ENCODE measurements at places on chromosomes 5 and 9.

DNA sequence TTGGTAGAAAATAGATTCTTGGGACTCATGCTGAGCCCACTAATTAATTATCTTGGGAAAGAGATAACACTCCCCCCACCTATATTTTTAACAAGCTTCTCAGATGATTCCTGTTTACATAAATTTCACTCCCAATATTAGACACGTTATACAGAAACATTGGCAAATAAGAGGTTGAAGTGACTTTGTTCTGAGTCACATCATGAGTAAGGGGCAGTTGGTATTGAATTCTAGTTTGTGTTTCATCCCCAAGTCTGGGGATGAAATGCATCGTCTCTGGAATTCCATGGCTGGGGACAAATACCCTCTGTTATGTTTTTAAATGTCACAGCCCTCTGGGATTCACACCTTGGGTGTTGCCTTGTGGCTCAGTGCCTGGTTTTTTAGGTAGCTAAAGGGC, 41.0 kb downstream of the BASP1 start:
- DNase-seq = no peak

DNA sequence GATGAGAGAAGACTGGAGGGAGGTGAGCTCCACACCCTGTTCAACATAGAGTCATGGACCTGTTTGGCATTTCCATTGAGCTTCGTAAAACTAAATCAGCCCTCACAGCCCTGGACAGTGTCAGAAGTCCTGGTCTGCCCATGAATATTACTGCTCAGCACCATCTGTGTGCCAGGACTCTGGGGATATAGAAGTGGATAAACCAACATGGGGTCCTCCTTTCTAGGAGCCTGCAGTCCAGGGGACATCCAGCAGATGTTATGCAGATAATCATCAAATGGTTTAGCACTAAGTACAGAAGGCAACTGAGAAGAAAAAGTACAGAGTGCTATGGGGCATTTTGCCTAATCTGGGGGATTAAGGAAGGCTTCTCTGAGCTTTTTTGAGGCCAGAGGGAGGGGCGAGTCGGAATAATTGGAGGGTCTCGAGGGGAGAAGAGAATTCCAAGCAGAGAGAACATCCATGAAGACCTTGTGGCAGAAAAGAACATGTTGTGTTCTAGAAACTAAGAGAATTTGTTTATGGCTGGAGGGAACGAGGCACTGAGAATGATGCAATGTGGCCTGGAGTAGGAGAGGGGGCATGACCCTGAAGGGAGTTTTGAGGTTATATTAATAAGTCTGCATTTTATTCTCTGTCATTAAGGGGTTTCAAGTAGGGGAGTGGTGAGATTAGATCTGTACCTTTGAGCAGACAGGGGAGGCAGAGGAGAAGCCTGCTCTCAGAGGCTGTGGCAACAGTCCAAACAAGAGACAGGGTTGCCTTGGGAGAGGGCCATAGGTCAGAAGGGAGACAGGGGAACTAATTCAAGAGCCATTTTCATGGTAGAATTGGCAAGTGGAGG, 63.5 kb upstream of the SLC2A8 start:
- no peak for DNase-seq

DNA sequence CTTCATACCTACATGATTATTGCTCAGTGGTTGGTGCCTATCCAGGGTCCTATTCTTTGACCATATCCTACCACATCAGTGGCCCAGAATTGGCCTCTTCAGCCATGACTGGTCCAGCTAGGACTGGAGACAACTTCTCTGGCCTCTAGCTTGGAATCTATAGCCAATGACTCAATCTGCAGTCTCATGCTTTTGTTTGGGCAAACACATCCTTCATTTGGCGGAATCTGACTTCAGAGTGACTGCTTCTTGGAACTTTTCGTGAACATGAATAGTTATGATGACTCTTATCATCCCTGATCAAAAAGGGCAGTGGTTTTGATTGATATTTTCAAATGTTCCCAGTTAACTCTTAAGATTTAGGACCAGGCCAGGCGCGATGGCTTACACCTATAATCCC, 134.1 kb downstream of the PAPPA start:
- no peak for DNase-seq

GRCh38 chr5:38994324-38994927, 79.8 kb downstream of the RICTOR start:
- DNase-seq = peak; percentile 21

GRCh38 chr5:78360674-78360923, 182 bp downstream of the SCAMP1 start:
- no peak for DNase-seq

GRCh38 chr5:155128786-155129512, 115.4 kb downstream of the KIF4B start:
- no peak for DNase-seq

DNA sequence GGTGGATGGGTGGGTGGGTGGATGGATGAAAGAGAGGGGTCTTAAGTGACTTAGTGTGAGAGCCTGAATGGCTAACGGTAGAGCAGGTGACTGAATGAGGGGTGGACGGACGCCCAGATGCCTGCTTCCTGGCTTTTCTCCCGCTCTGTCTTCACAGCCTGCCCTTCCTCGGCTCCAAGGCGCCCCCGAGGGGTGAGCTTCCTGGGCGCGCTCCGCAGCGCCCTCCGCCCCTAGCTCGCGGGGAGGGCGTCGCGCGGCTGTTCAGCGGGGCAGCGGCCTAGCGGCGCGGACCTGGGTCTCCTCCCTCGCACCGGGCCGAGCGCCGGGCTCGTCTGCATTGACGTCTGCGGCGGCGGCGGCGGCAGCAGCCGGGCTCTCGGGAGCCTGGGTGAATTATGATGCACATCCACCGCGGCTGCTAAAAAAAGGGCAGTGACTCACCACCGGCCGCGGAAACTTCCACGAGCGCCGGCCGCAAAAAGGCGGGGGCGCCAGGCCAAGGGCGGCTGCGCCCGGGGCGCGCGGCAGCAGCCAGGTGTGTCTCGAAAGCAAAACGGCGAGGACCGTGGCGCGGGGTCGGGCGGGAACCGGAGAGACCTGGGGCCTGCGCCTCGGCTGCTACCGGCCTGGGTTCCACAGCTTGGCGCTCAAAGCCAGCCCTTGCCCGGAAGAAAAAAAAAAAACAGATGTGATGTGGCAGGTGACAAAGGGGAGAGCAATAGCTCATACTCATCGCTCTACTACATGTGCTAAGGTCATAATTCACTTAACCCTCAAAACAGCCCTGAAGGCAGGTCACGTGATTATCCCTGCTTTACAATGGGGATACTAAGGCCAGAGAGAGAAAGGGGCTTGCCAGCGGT, 143.0 kb upstream of the ADRA1B start:
- DNase-seq = peak; percentile 59

DNA sequence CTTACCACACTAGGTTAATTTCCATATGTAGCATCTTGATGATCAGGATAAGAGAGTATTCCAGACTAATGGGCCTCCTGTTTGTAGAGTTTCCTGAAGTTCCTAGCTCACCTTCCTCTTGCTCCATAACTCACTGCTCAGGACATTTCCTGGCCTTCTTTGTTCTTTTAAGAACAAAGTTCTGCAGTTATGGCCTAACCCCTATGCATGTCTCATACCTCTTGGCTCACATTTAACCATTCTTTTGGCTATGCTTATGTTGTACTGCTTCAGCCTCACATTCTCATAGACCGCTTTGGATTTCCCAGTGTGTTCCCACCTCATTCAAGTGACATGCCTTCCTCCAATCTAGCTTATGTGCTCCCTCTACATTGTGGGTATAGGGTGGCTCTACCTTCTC, 40.5 kb upstream of the HMGCS1 start:
- no peak for DNase-seq

DNA sequence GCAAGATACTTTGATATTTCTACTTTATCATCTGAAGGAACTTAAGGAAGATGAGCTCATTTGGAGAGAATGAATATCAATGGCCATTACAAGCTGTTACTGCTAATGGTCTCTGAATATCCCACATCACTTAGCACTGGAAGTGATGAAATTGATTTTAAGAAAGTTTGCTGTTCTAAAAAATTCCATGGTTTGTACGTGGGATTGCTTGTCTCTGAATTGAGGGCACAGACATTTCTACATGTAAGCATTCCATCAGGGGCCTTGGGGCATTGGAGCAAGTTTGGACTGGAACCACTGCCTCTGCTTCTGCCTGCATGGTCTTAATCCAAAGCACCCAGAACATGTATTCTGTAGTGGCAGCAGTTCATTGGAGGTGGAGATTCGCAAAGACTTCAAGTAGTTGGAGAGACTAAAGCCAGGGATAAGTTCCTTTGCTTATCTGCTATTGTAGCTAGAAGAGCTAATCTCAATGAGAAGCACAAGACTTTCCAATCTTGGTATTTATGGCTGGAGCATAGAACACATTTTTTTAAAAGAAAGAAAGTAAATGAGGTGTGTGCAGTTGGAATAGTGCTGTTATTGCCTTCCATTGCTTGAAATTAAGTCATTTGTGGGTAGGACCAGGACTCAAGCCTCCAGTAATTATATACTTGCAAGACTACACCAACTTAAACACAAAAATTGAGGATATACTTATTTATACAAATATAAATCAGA, 424.2 kb downstream of the SPATA31D1 start:
- no peak for DNase-seq

- DNase-seq = peak; percentile 77
Measured at GRCh38 chr5:1479581-1480188, 34.4 kb upstream of the SLC6A3 start.

- no peak for DNase-seq
Measured at GRCh38 chr9:75891771-75892215, 1.3 kb downstream of the PCSK5 start.

GRCh38 chr5:129111351-129111750, 16.8 kb downstream of the ISOC1 start:
- no peak for DNase-seq

GRCh38 chr5:32249668-32250067, 63.1 kb downstream of the MTMR12 start:
- no peak for DNase-seq

DNA sequence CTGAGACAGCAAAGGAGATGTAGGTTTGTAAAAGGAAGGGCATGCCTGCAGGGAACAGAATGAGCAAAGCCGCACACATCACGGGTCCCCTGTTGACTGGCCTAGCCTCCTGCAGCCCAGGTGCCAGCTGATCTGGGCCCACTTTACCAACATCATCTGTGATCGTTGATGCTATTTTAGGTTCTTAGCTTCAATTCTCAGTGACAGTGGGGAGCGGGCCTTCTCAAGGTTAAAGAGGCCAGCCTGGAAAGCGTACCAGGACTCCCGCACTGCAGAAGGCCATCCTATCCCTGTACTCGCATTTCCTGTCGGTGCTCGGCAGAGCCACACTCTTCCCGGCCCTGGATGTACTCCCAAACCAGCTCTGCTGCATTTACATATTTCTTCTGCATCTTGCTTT, 213.5 kb upstream of the IRX1 start:
- DNase-seq = no peak

- DNase-seq = no peak
Measured at GRCh38 chr5:95915999-95916686, 45.5 kb downstream of the ELL2 start.

GRCh38 chr5:31361234-31361633, 167.7 kb downstream of the CDH6 start:
- no peak for DNase-seq

DNA sequence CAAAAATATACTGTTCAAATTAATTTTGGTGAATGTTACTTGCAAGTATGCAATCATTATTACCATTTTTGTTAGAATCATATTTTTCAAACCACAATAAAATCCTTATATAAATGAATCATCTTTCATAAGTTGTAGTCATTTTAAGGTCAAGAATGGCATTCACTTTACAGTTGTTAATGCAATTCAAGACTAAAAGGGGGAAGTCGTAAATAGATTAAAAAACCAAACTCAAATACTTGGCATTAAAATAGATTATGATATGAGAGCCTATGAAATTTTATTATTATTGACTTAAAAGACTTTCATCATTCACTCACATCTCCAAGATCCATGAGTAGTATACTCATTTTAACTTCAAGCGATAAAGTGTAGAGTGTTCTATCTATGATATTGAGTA, 11.6 kb downstream of the CDH9 start:
- no peak for DNase-seq

- DNase-seq = no peak
Measured at GRCh38 chr5:171952021-171952420, 54.4 kb downstream of the FBXW11 start.

DNA sequence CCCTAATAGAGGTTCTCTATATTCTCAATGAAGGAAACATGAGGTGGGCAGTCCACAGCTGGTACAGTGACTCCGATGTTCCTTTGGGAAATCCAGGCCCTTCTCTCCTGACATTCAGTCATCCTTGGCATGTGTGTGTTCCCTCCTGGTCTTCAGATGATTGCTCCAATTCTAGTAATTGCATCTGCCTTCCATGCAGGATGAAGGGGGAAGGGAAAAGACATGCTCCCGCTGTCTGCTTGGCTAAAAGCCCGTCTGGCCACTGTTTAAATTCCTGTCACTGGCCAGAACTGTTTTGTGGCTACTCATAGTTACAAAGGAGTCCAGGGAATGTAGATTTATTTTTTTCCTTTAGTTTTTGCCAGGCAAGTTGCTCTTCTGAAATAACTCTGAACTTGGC, 65.0 kb downstream of the MAST4 start:
- DNase-seq = no peak

DNA sequence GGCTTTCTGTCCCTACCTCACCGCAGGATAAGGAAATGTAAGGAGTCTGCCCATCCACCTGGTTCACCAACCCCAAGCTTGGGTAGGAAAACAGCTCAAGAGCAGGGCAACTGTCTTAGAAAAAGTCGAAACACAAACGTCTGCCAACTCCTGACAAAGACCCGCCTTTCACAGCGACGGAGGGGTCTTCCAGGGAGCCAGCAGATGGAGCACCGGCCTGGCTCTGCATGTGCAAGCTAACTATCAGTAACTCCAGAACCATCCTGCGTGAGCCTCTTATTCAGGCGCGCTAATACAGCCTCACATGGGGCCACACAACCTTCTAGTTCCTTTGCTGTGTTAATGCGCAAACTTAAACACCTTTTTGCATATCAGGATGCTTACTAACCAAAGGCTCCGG, 26.9 kb downstream of the CAMSAP1 start:
- no peak for DNase-seq

DNA sequence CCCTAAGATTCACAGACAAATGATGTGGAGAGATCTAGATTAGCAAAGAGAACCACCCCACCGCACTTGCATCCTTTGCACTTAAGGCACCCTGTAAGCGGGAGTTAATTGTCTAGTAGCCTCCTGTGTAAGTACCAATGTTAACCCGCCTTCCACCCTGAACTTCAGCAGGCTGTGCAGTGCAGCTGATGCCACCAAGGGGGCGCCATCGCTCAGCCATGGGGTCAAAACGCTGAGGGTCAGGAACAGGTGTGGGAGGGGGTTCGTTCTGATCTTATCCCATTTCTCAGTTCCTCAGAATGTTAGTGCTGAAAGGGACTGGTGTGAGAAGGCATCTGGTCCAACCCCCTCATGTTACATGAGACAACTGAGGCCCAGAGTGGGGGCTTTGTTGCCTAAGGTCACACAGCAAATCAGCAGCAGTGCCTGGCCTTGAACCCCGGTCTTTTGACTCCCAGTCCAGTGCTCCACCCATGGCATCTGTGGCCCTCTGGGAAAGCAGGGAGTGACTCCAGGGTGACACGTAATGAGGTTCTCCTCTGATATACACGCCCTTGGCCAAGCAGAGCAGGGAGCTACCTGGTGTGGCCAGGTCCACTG, 57.3 kb downstream of the CYFIP2 start:
- DNase-seq = no peak

Measured in memory B cell (primary cell).